ENCODE measurements at places on chromosomes 6 and 20. TPM values are rescaled to one million over a fixed set of nuclear protein-coding genes. Genes with fewer than 3 reads are reported as not detected.

NTSR1 gene
- 2.1 TPM for total RNA-seq

SLCO4A1 gene
- 2.1 TPM for total RNA-seq

SIRPB2 gene
- 0.69 TPM for total RNA-seq

LTV1 gene
- total RNA-seq: 11.8 TPM

HRH3 gene
- 2.3 TPM for total RNA-seq

EPHA7 gene
- 87.4 TPM for total RNA-seq

PSORS1C1 gene
- not detected for total RNA-seq

CRISP3 gene
- total RNA-seq: not detected

EMILIN3 gene
- 3.5 TPM for total RNA-seq

MAS1 gene
- under 0.01 TPM for total RNA-seq

PHACTR3 gene
- total RNA-seq: 43.8 TPM

PRKN gene
- total RNA-seq: 10.8 TPM

FHL5 gene
- total RNA-seq: 0.92 TPM

CEP250 gene
- total RNA-seq: 24.7 TPM

ADGRB3 gene
- 183 TPM for total RNA-seq

HLA-F gene
- 0.92 TPM for total RNA-seq

UBE2C gene
- total RNA-seq: 7.6 TPM

EPB41L1 gene
- 133 TPM for total RNA-seq

FOXQ1 gene
- 2.8 TPM for total RNA-seq

SIGLEC1 gene
- total RNA-seq: 0.23 TPM

SIRPG gene
- total RNA-seq: not detected

PAK5 gene
- 33.0 TPM for total RNA-seq

BTN2A1 gene
- total RNA-seq: 15.5 TPM

NOX3 gene
- not detected for total RNA-seq

USP49 gene
- total RNA-seq: 15.5 TPM

CEP43 gene
- 55.4 TPM for total RNA-seq

CST4 gene
- not detected for total RNA-seq

GPLD1 gene
- 21.2 TPM for total RNA-seq

NCOA3 gene
- 40.8 TPM for total RNA-seq

ABCF1 gene
- total RNA-seq: 36.0 TPM

OLIG3 gene
- 0.23 TPM for total RNA-seq

SPATS1 gene
- 1.2 TPM for total RNA-seq

AGER gene
- total RNA-seq: 0.92 TPM

PYGB gene
- total RNA-seq: 100 TPM

HLA-A gene
- 72.7 TPM for total RNA-seq

RBPJL gene
- total RNA-seq: not detected

WFDC5 gene
- total RNA-seq: not detected

HEY2 gene
- 2.8 TPM for total RNA-seq

NFKBIL1 gene
- 16.1 TPM for total RNA-seq

BMP7 gene
- 23.3 TPM for total RNA-seq

MDFI gene
- total RNA-seq: 21.7 TPM

PRSS16 gene
- total RNA-seq: not detected

HLA-DQB1 gene
- total RNA-seq: 4.4 TPM

ADGRG6 gene
- 9.9 TPM for total RNA-seq

MAP3K7 gene
- total RNA-seq: 45.4 TPM

PPDPF gene
- 66.2 TPM for total RNA-seq
